GM23338 (cell line): ENCODE measurements at places on chromosomes 11 and 22. TPM values are rescaled to one million over a fixed set of nuclear protein-coding genes. Genes with fewer than 3 reads are reported as not detected.

- peak; percentile 66 for DNase-seq
Observed at GRCh38 chr11:47378010-47378835, at the start of gene SPI1. Gene SPI1, minus strand, starts transcription at chr11:47378547. Its CDS starts 194 bp downstream, at chr11:47378353.

DNA sequence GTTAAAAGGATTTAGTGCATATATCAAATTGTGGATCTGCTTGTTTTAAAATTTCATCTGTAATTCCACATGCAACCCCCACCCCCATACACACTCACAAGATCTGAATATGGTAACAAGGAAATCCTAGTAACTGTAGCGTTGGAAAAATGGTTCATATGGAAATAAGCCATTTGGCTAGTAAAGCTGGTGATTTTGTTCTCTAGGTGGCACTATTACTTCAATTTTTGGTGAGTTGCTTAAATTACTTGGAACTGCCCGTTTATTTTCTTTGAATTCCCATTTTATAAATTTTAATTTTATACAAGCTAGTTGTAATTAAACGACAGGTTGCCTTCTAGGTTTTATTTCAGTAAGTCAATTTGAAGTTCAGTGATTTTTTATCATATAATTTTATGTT lies 5.3 kb downstream of the BDNF start:
- peak; percentile 39 for DNase-seq

DNA sequence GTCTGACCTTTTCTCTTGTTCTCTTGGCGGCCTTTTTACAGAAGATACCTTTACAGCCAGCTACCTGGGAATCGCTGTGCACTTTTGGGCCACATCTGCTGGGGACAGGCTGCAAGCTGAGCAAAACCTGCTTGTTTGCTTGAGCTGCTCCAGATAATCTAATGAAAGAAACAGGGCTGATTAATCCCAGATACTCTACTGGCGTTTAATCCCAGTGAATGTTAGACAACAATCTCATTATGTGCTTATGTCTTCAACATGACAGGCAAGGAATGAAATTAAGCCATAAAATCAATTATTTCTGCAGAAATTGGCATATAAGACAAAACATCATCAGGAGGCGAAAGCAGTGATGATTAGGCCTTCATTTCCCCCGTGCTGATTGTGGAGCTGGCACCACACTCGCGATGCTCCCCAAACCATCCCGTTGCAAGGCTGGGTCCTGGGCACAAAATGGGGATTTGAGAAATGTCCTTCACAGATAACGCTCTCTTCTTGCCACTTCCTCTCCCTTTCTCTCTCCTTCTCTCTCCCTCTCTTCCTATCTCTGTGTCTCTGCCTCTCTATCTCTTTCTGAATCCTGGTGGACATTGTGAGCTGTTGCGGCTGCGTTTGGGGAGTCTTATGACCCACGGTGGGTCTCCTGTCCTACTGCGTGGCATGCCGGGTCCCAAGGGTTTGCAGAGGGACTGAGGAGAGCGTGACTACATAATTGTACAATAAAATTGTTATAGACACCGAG lies 1053.8 kb downstream of the TBC1D22A start:
- DNase-seq = no peak

GRCh38 chr11:43920598-43921419 lies 21.6 kb upstream of the C11orf96 start:
- no peak for DNase-seq

DNA sequence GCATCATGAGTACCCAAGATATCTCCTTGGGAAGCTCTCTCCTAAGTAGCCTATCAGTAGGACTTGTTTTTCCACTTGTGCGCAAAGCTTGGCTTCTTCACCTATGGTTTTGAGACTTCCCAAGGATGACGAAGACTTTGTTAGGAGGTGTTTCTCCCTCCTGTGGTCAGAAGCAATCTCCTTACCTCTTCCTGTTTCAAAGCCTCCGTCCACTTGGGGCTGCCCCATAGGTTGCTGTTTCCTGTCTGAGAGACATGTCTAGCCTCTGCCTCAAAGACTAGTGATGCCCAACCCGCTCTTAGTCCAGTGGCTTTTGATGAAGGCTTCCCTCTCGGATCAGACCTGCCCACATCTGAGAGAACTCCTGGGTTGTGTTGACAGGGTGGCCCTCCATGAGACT lies 92.9 kb downstream of the TRAF6 start:
- no peak for DNase-seq

The TIMP3 gene
- total RNA-seq = 1.4 and 1.9 TPM in 2 replicates
